ENCODE measurements at places on chromosomes 13 and 19.

GRCh38 chr19:29293736-29294342 lies 80.9 kb upstream of the UQCRFS1 start:
- DNase-seq = no peak

- no peak for DNase-seq
Measured at GRCh38 chr19:40312533-40312932, 27.4 kb upstream of the AKT2 start.

GRCh38 chr13:97659602-97660001 lies 225.6 kb downstream of the RAP2A start:
- DNase-seq = no peak

DNA sequence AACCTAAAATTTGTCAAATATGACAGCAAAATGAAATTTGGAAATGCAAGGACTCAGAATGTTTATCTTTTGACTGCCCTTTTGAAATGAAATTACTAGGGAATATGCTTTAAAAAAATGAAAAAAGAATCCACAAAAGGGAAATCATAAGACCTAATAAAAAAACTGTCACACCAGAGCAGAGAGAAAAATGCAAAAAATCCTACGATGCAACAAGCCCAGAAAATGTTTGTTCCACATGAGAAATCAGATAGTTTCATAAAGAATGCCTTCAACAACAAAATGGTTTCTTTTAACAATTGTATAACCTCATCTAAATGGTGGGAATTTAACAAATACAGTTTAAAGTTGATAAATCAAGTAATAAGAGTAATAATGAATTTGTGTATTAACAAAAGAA lies 8.0 kb downstream of the LPAR6 start:
- no peak for DNase-seq

GRCh38 chr19:39408392-39409207 lies 2.0 kb downstream of the ZFP36 start:
- peak; percentile 24 for DNase-seq

GRCh38 chr13:71169180-71169579 lies 697.8 kb downstream of the DACH1 start:
- peak; percentile 85 for DNase-seq

DNA sequence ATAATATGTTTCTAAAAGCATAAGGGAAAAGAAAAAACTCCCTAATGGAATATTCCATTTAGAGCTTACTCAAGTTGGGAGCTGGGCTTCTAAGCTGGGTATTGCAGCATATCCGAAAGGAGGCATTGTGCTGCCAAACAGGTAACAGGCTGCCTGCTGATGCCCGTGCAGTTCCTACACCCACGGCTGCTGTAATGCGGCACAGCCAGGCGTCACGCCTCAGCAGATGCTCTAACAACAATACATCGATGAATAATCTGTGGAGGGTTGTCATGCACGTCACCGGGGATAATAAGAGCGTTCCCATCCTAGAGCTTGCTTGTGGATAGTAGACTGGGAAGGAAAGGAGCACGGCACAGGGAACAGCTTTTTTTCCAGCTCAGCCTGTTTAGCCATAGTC lies 1582.1 kb upstream of the SLC10A2 start:
- peak; percentile 35 for DNase-seq

- no peak for DNase-seq
Measured at GRCh38 chr13:109735436-109735966, 50.9 kb downstream of the IRS2 start.

GRCh38 chr19:45501730-45502014 lies 3.4 kb downstream of the PPM1N start:
- no peak for DNase-seq

DNA sequence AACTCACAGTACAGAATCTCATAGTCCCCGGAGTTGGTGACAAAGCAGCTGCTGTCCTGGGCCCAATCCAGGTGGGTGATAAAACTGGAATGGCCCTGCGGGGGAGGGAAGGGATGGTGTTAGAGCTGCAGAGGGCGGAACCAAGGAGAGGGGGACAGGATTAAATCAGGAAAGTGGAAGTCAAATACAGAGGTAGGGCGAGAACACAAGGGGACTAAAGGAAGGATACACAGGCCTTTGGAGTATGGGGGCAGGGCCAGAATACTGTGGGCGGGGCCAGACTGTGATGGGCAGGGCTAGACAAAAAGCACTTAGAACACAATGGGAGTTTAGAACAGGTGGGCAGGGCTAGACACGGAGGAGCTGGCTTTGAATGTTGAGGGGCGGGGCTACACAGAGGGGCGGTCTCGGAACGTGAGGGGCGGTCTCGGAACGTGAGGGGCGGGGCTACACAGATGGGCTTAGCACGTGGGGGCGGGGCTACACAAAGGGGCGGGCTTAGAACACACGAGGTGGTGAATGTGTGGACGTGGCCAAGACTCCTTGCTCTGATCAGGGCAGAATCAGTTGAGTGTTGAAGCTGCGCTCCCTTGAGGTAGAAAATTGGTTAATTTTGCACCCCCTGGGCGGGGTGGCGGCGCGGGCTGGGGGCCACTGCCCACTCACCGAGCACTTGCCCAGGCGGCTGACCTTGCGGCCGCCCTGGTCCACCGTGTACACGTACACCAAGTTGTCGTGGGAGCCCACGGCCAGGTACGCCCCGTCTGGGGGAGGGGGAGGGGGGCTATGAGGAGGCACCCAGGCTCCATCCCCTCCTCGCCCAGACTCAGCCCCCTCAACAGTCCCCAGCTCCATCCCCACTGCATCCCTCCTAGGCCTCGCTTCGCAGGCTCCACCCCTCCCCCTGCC lies 14.0 kb upstream of the GPR4 start:
- DNase-seq = peak; percentile 85

- DNase-seq = peak; percentile 67
Measured at GRCh38 chr13:77728265-77729125, 31.0 kb downstream of the SLAIN1 start.

DNA sequence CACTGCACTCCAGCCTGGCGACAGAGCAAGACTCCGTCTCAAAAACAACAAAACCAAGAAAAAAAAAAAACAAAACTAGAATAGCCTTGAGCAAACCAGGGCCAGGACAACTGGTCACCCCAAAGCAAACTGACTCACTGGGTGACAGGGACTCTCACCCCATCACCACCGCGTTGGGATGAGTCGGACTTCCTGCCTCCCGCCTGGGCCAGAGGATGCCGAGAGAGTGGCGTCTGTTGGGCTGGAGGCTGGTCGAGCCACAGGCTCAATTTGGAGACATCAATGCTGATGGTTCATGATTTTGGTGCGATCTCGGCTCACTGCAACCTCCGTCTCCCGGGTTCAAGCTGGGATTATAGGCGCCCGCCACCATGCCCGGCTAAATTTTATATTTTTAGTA lies 11.6 kb downstream of the TMPRSS9 start:
- DNase-seq = no peak

- no peak for DNase-seq
Measured at GRCh38 chr13:37481011-37481884, 117.3 kb downstream of the POSTN start.

GRCh38 chr13:29817604-29818378 lies 32.6 kb downstream of the UBL3 start:
- DNase-seq = no peak

GRCh38 chr13:36858290-36858689 lies 39.3 kb downstream of the RFXAP start:
- DNase-seq = peak; percentile 28

DNA sequence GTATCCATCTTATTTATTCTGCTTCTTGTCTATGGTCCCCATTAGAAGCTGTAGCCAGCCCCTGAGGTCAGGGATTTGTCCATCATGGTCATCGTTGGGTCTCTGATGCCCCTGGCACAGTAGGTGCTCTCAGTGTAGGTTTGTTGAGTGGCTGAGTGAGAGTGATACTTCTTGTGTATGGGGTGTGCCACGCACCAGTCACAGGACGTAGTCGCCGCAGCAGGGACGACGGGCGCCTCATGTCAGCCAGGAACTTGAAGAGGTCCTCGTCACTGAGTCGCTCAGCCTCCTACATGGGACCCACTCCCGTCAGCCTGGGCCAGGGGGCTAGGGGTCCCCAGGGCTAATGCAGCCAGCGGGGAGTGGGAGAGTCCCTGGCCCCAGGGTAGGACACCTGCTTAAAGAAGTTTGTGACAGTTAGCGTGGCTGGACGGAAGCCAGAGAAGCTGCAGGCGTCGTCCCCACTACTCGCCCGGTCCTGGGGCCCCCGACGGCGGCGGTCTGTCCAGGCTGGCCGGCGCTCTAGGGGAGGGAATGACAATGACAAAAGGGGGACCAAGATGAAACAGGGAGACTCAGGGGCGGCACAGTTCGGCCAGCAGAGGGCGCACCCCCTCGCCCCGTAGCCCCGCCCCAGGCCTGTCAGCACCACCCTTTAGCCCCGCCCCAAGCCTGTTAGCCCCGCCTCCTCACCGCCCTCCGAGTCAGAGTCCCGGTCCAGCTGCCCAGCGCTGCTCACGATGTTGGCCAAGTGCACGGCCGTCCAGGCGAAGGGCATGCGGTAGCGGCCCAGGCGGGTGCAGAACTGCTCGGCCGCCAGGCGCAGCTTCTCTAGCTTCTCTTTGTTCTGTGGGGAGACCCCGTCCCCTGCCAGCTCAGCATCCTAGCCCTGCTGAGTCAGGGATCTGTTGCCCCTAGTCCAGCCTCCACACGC lies 3.7 kb downstream of the ANGPTL8 start:
- no peak for DNase-seq

DNA sequence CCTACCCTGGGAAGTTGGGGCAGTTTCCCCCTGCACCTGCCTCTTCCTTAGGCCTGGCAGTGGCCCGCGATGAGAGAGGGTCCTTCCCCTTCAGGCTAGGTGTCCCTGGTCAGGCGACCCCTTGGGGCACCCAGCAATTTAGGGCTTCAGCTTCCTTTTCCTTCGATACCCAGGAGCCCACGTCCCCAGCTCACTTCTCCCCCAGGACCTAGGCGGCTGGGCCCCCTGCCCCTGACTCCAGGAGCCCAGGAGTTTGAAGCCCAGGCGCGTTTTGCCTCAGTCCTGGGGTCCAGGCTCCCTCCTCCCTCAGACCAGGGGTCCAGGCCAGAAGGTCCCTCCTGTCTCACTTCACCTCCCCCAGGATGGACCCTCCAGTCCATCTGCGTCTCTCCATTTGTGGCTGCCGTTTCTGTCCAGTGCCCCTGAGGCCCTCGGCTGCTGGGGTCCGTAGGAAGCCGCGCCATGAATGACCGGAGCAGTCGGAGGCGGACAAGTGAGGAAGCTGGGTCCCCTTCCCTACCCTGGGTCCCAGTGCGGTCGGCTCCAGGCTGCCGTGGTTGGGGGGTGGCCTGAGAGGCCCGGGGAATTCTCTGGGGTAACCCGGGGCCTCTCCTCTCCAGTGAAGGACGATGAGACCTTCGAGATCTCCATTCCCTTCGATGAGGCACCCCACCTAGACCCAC lies 714 bp downstream of the CCDC106 start:
- no peak for DNase-seq

- DNase-seq = no peak
Measured at GRCh38 chr13:44759384-44760360, 183.5 kb upstream of the TSC22D1 start.

- DNase-seq = no peak
Measured at GRCh38 chr19:56934438-56935090, 94.0 kb upstream of the PEG3 start.

DNA sequence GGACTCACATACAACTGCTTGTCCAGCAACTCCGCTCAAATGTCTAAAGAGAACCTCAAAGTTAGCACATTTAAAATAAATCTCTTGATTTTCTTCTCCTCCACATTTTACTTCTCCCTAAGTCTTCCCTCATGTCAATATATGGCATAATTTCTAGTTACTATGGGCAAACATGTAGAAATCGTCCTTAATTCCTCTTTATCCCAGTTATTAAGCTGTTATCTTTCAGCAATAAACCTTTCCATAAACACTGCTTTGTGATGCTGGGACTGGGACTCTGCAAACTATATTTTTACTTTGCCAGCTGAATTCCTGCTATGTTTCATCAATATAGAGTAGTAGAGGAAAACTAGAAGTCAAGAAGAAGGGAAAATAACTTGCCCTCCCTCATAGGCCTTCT lies 99.7 kb downstream of the KCNRG start:
- DNase-seq = no peak

GRCh38 chr19:38736413-38737280 lies 7.6 kb downstream of the CAPN12 start:
- peak; percentile 65 for DNase-seq

DNA sequence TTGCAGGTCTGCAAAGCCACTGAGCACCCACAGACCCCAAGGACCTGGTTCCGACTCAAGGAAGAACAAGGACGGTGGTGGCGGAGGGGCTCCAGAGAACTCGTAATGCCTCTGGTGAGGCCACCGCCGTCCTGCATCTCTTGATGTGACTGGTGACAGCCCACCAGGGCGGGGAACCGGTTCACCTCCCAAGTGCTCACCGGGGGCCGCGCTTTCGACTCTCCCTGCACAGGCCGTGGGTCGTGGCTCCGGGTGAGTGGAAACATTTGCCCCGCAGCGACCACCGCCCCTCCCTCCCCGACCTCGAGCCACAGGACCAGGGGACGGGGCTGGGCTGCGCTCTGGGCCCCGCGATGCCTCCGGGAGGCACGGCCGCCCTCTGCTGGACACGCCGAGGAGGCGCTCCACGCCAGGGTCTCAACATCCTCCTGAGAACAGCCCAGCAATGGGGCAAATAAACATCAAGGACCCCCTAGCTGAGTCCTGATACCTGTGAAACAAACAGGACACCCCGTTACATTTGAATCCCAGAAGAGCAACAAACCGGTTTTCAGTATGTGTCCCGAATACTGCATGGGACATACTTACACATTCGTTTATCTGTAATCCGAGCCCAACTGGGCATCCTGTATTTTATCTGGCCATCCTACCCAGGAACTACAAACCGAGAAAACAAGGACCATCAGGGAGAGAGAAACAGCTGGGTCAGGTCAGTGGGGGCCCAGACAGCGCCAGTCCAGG lies 3.9 kb upstream of the PLPP2 start:
- peak; percentile 29 for DNase-seq

DNA sequence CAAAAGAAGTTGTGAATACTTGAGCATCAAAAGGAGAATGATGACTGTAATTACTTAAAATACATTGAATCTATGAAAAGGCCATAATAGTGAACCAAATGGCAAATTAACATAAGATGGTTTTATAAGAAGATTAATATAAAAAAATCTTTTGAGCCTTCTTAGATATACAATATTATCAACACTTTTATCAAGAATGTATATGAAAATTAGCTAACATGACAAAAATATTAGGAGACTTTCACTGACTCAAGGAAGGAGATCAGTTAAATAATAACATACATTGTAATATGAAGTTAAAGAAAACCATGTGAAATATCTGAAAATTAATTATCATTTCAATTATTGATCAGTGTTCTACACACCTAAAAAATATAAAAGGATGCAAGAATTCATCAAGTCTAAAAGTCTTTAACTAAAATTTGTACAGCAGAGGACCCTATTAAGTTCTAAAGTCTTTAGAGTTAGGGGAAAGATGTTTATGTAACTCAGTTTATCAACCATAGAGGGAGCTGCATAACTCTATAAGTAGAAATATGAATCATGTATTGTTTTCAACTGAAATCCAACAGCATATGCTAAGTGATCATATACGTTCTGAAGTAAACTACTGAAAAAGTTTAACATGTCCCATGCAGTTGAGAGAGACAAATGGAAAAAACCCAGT lies 756.1 kb upstream of the MIR17HG start:
- DNase-seq = no peak
